ENCODE measurements at places on chromosomes 3 and 15.

- DNase-seq = no peak
Observed at GRCh38 chr15:31340047-31340446, 13.4 kb downstream of the KLF13 start.

DNA sequence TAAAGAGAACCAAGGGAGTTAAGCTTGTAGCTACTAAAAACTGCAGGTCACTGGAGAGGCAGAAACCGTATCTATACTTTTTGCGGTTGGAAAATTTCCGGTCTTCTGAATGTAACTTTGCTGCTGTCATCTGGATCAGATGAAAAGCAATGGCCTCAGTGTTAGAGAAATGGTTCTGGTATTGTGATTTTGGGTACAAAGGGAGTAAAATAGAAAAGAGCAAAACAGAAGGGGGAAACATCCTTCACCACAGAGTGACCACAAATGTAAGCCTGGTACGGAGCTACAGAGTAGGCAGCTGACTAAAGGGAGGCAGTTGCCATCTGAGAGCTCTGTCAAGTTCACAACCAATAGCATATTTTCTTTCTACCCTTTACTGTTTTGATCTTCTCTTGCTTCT, 5.6 kb downstream of the CD96 start:
- no peak for DNase-seq

GRCh38 chr15:85689729-85690128, 105.0 kb downstream of the KLHL25 start:
- DNase-seq = no peak

DNA sequence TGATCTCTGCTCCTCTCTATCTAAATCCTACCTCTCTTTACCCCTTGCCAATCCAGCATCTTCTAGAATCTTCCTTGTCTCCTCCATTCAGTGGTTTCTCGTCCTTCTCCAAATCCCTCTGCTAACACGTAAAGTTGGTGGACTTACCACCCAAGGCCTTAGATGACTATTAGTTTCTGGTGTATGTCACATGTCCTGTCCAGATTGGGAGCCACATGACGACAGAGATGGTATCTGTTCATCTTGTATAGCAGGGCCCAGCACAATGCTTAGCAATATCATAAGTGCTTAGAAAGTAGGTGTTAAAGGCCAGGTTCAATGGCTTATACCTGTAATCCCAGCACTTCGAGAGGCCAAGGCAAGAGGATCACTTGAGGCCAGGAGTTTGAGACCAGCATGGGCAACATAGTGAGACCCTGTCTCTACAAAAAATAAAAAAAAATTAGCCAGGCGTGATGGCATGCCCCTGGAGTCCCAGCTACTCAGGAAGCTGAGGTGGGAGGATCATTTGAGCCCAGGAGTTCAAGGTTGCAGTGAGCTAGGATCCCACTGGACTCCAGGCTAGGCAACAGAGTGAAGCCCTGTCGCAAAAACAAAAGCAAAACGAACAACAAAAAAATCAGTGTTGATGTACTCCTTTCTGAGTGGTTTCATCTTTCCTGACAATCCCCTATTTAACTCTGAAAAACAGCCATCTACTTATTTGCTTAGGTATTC, 81.8 kb downstream of the HMG20A start:
- no peak for DNase-seq

- DNase-seq = no peak
Observed at GRCh38 chr15:90060797-90061196, 41.5 kb downstream of the IDH2 start.

DNA sequence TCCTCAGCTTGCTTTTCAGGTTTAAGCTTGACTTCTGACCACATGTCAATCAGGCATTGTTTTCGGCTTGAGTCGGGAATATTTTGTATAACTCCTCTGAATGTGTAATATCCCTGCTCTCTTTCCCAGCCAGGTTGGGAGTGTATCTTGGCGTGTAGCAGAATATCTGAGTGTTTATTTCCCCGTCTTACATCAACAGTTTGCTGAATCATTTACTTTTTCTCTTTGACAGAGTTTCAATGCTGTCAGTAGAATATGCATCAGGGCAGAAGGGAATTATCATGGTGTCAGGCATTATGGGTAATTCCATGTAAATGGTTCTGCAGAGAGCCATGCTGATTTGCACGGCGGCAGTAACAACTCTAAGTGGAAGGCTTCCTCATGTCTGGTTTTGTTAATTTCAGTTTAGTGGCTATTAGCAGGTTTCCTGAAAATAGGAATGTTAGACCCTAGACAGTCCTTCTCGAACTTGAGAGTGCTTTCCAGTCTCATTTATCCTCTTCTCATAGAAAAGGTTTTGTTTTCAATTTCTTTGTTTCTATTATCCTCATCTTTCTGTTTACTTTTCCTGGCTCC, 566.3 kb downstream of the AGBL1 start:
- no peak for DNase-seq

DNA sequence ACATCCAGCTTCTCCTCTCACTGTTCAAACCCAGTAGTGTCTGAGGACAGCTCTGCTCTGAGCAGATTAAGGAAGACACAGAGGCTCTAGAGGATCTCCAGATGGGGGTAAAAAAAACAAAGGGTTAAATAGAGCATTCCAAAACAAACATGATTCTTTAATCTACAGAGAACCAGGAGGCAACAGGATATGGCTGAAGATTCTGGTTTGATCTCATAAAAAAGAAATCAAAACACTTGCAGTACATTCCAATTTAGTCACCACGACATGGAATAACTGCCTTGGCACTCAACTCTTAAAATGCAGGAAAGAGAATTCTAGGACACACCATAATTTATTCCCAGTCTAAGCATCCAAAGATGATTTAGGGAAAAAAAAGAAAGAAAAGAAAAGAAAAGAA, 32.0 kb downstream of the TM4SF4 start:
- peak; percentile 52 for DNase-seq

DNA sequence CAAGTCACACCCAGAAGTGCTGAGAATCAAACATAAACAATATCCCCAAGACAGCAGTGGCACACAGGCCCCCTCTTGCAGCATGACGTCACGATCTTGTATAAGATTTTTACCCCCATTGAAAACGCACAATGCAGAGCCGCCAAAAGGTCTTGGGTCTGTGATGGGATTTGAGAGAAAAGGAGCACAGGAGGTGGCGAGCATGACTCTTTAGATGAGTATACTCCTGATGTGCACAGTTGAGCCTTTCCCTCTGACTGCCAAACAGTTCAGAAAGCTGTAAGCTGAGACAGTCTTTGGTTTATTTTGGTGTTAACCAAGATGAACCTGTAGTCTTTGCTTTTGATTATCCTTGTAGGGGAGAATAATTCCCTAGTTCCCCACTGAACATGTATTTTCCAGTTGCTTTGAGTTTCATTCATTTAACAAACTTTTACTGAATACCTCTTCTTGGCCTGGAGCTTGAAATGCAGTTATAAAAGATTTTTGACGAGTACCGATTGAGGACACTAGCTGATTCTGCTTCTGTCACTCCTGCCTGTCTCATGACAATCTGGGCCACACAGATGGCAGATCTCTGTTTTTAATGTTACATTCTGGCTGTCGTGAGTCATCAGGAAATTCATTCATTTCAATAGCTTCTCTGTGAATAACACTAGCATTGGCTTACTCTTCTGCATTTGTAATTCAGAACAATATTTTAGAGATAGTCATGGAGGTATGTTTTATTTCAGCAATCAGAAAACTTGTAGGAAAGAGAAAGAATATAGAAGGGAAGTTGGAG, 28.9 kb downstream of the CFAP91 start:
- peak; percentile 52 for DNase-seq

GRCh38 chr3:191363221-191363620, 32.9 kb upstream of the UTS2B start:
- peak; percentile 29 for DNase-seq

- peak; percentile 6 for DNase-seq
Observed at GRCh38 chr15:63238796-63239195, 38.6 kb upstream of the APH1B start.

- peak; percentile 65 for DNase-seq
Observed at GRCh38 chr3:101827211-101828174, 21.8 kb upstream of the NFKBIZ start.

DNA sequence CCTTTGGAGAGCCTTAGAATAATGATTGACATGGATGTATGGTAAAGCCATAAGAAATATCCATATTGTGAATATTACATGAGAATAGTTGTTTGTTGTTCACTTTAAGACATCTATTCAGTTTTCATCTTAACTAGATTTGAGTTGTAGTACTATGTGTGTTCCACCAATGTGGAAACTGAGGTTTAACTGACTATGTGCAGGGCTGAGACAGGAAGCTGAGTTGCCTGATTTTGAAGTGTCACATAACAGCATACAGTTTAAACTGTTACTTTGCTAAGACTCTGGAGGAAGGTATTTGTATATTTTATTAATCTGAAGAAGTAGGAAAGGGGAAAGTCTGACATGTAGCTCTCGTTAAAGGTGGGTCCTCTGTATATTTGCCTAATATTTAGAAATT, 2.1 kb downstream of the ECT2 start:
- no peak for DNase-seq

GRCh38 chr3:24688446-24689148, 193.9 kb upstream of the THRB start:
- peak; percentile 87 for DNase-seq

DNA sequence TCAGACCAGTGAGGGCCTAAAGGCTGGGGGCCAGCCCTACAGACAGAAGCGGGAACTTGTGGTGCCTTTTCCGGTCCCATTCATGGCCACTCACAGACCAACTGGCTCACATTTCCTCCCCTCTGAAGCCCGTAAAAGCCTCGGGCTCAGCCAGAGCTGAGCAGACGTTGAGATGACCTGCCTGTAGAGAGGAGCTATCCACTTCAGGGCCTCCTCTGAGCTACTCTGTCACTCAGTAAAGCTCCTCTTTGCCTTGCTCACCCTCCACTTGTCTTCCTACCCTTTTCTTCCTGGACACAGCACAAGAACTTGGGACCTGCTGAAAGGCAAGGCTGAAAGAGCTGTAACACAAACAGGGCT, 53.5 kb downstream of the SLMAP start:
- DNase-seq = no peak

DNA sequence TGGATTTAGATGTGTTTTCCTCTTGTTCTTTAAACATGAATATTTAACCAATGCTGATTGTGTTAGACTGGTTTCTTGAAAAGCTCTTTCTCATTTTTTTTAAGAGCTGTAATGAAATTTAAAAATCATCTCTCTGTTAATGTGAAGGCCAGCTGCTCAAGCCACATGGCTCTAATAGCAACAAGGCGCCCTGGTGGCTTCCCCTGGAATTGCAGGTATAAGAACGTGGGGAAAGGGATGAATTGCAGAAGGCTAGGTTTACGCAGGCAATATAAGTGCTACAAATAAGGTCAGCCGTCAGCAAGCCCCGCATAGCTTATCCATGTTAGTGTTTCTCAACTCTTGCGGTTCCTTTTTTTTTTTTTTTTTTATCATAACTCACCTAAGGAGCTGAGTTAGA, 108.5 kb downstream of the SAMMSON start:
- DNase-seq = peak; percentile 27

GRCh38 chr3:39178553-39178952, 13.8 kb downstream of the XIRP1 start:
- no peak for DNase-seq

DNA sequence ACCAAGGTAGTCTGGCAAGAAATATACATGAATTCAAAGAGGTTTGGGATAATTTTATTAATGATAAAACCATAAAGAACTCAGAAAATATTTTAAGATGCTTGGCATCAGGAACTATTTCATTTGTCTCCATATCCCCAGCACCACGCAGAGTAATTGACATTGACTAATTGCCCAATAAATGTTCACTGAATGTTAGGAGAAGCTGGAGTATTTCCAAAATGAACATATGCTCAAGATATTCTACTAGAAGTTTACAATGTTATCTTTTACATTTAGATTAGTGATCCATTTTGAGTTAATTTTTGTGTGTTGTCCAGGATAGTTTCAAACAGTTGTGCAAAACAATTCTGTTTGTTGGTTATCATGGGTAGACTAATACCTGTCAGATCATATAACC, 298.8 kb upstream of the CTDSPL start:
- DNase-seq = no peak

DNA sequence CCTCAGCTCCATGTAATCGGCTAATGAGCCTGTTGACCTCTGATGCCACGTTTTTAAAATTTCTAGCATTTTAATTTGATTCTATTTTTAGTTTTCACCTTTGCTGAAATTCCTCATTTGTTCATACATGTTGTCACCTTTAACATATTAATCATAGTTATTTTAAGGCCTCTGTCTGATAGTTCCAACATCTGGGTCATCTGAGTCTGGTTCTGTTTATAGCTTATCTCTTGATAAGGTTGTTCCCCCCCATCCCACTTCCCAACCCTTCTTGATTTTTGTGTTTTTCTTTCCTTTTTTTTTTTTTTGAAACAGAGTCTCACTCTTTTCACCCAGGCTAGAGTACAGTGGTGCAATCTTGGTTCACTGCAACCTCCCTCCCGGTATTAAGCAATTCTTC, 36.4 kb downstream of the MAP2K1 start:
- no peak for DNase-seq

- no peak for DNase-seq
Observed at GRCh38 chr15:93517176-93517575, 428.2 kb upstream of the RGMA start.

GRCh38 chr3:99175276-99175812, 273.8 kb upstream of the DCBLD2 start:
- DNase-seq = no peak

- no peak for DNase-seq
Observed at GRCh38 chr3:178518660-178519396, 17.4 kb upstream of the KCNMB2 start.

DNA sequence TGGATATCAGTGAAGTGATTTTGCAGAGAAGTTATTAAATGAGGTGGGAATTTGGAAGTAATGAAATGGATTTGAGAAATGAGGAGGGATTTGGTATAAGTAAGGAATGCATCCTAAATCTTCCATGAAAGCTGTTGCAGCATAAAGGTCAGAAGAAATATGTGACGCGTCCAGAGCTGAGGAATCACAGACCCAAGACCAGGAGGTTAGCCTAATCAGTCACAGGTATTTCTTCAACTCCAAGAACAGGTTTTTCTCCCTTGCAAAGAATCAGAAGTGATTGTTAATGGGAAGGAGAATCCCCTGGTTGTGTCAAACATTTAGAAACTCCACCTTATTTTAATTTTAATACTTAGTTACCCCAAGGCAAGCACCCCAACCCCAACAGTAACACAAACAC, 253.2 kb downstream of the MEX3B start:
- no peak for DNase-seq

DNA sequence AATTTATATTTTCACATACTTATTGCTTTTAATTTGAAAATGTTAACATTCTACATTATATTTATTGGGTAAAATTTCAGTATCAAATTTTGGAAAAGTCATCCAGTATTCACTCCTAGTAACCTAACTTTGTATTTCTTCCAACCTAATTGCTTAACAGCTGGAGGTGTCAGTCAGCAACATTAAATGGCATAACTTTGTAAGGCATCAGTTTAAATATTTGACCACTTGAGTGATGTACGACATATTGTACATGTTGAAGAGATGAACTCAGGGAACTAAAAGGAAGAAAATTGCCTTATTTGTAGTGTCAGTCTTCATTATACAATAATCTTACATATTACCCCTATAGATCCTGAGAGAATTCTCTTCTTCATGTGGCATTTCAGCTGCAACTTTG, 326.8 kb downstream of the NAALADL2 start:
- DNase-seq = no peak

DNA sequence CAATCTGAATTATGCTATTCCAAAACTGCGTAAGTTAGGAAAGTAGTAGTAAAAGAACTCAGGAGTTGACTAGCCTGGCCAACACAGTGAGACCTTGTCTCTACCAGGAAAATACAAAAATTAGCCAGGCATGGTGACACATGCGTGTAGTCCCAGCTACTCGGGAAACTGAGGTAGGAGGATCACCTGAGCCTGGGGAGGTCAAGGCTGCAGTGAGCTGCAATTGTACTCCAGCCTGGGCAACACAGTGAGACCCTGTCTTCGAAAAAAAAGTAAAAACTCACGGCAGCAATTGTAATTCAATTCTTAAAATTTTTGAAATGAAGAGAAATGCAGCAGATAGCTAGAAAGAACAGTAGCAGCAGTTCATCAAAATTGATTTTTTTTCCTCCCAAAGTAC, 9.7 kb downstream of the GABPB1 start:
- DNase-seq = no peak

Measured in PC-3 (cell line).